ENCODE measurements at places on chromosomes 5 and 9.
A peak's percentile ranks its signal among the peaks of the same experiment; 100 is the strongest.

GRCh38 chr9:122274055-122274454 lies 9.4 kb downstream of the MRRF start:
- no peak for DNase-seq

- DNase-seq = no peak
Measured at GRCh38 chr9:121700165-121700831, 48.9 kb downstream of the DAB2IP start.

DNA sequence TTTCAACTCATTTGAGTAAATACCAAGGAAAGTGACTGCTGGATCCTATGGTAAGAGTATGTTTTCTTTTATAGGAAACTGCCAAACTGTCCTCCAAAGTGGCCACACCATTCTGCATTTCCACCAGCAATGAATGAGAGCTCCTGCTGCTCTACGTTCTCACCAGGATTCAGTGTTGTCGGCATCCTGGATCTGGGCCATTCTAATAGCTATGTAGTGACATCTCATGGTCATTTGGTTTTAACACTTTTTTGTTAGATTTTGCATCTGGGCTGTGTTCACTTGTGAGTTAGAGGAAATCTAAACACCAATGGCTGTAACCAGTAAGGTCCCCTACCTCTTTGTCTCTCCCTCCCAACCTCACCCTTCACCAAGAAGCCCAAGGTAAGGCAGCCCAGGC lies 115.9 kb downstream of the ATPSCKMT start:
- DNase-seq = peak; percentile 19

DNA sequence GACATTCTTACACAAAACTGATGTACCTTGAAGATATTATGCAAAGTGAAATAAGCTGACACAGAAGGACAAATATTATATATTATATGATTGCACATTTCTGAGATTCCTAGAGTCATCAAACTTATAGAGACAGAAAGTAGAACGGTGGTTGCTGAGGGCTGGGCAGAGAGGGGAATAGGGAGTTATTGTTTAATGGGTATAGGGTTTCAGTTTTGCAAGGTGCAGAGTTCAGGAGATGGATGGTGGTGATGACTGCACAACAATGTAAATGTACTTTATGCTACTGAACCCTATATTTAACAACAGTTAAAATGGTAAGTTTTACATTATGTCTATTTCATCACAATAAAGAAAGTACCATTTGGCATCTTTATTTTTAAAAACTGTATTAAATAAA lies 315.8 kb upstream of the POU5F2 start:
- DNase-seq = no peak

- no peak for DNase-seq
Measured at GRCh38 chr5:24183981-24184380, 460.8 kb downstream of the CDH10 start.

All from LHCN-M2 (cell line).